Caudate nucleus (tissue), 63 donors: ENCODE measurements at places on chromosomes 11 and 22.

DNA sequence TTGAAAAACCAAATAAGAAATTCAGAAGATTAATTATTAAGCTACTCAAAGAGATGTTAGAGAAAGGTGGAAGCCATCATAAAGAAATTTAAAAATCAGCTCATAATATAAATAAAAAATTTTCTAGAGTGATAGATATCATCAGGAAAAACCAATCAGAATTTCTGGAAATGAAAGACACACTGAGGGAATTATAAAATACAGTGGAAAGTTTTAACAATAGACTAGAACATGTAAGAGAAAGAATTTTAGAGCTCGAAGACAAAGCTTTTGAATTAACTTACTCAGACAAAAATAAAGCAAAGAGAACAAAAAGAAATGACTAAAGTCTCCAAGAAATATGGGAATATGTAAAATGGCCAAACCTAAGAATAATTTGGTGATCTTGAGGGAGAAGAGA, 1926.9 kb upstream of the RAG2 start:
- DNase-seq: no peak

DNA sequence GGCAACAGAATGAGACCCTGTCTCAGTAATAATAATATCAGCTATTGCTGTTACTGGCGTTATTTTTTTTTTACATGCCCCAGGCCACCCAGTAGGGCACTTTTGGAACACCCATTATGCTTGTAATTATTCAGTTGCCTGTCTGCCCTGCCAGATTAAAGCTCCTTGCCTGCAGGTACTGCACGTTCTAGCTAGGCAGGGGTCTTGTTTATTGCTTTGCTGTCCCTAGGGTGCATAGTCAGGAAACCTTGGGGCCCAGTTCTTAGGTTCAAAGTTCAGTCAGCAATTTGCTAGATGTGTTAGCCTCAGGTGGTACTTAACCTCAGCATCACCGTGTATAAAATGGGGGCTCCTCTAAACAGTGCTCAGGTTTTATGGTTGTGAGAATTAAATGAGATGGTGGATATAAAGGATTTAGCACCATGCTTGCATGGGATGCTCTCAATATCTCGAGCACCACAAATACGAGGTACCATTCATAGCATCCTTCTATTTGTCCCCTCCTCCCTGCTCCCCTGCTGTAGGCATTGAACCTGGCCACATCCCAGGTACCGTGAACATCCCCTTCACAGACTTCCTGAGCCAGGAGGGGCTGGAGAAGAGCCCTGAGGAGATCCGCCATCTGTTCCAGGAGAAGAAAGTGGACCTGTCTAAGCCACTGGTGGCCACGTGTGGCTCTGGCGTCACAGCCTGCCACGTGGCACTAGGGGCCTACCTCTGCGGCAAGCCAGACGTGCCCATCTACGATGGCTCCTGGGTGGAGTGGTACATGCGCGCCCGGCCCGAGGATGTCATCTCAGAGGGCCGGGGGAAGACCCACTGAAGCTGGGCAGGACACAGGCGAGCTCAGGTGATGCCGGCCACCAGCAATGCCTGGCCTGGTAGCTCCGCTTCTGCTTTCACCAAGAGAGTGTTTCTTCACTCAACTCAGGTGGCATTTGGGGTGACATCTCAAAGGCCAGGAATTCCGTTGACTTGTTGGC, 9.4 kb downstream of the MPST start:
- no peak for DNase-seq

GRCh38 chr11:12229450-12230229, 119.2 kb downstream of the MICAL2 start:
- no peak for DNase-seq

DNA sequence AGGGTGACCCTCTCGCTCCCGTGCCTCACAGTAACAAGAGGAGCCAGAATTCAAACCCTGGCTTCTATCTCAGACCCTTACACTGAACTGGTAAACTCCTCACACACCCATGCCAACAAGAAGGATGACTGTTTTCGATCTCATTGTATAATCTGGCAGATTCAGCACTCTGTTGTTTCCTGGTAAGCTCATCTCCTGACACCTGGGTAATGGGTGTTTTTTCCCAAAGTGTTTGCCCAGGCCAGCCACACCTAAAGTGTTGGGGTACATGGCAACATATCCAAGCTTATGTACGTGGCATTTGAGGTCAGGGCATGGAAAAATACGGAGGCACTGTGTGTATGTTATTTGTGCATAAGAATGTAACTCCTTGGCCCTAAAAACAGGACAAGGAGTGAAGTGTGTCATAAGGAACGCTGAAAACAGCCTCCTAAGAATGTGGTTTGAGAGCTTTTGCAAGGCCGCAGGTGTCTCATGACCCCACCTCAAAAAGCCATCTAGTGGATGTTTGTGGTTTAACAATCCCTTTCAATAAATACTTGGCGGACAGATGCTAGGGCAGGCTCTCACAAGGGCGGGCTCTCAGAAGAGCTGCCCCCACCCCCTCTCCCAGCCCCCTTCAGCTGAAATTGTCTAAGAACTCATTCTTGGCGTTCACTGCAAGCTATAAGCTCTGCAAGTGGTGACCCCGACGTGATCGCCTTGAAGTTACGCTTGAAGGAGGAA, at the start of gene MS4A15:
TSS of gene MS4A15 (plus strand) at position 561 of the 726 bp plus-strand sequence. CDS start 6,867 bp downstream, outside the sequence.
- DNase-seq: no peak

DNA sequence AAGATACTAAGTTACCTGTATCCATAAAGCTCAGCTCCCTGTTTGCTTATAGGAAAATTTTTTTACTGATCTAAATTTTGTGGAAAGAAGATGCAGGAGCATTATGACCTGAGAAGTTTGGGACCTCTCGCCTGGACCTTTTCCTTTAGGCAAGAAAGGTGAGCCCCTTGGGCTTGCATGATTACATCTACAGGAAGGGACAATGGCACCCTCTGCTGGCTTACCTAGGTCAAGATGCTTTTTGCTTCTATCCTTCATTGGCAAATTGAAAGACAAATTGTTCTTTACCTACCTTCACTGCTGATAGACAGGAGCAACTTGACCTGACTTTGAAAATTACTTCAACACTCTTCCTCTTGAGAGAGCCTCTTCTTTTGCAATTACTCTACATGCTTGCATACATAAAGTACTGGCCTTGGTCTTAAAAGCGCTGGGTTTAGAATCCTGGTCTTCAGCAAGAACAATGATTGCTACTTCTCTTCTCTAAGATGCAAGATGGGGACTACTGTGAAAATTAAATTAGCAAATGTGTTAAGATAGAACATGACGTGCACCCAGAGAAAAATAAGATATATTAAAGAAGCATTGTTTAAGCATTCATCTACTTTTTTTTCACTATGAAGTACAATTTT, 147.2 kb downstream of the TRPC6 start:
- DNase-seq: no peak
